ENCODE measurements at places on chromosomes 16 and 17.

- DNase-seq = no peak
These were observed 78.7 kb downstream of the CRISPLD2 start for GRCh38 chr16:84898447-84898846.

DNA sequence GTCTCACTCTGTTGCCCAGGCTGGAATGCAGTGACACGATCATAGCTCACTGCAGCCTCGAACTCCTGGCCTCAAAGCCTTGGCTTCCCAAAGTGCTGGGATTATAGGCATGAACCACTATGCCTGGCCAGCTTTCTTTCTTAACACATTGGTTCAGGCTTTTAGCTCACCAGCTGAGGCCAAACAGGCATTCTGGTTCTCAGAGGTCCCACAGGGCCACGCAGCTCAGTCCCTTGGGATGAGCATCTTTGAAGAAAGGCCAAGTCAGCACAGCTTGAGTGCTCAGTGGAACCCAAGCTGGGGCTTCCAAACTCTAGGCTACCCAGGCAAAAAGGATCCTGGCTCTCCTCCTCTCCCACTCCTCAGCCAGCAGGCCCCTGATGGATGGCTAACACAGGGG, 2.5 kb downstream of the PIK3R5 start:
- no peak for DNase-seq

DNA sequence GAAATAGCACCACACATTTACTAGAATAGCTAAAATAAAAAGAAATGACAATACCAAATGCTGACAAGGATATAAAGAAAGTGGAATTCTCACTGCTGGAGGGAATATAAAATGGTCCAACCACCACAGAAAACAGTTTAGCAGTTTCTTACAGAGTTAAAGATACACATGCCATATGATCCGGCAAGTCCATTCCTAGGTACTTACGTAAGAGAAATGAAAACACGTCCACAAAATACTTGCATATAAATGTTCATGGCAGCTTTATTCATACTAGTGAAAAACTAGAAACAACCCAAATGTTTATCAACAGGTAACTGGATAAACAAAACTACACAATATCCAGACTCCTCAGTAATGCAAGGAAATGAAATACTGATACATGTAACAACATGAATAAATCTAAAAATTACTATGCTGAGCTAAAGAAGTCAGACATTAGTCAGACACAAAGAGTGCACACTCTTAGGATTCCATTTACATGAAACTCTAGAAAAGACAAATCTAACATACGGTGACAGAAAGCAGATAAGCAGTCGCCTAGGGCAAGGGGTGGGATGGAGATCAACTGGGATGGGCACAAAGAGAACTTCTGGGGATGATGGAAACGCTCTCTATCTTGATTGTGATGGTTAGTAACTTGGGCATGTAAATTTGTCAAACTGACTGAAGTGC, 76.4 kb downstream of the SMG6 start:
- no peak for DNase-seq

DNA sequence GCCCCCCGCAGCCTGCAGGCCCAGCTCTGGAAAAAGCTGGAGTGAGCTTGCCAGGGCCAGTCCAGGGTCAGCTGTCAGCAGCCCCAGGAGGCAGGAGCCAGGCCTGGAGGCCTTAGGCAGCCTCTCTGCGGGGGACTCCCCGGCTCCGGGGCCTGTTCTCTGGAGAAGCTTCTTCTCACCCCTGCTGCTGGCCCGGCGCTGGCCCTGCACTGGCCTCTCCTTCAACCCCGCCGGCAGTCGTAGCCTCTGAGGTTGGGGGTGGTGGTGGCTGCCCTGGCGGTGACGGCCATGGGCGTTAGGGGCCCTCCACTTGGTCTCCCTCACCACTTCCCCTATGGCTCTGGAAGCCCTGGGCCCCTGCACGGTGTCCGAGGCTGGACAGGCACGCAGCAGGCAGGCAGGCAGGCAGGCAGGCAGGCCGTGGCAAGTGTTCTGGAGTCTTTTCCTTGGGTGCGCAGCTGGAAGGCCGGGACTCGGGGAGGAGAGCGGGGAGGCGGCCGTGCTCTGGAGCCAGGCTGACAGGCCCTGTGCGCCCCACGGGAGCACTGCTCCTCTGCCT, 2.1 kb downstream of the FOXF1 start:
- no peak for DNase-seq

DNA sequence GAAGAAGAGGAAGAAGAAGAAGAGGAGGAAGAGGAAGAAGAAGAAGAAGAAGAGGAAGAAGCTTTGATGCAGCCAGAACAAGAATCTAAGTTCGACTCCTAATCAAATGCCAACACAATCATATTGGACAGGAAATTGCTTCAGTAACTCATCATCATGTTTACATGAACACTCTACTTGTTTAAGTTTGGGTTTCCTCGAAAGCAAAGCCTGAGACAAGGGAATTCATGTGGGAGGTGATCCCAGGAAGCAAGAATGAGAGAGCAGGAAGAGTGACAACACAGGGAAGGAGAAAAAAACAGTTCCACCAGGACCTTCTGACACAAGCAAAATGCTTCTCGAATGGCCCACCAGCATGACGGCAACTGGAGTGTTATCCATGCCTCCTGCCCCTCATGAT, 279.0 kb downstream of the PMP22 start:
- DNase-seq = no peak

DNA sequence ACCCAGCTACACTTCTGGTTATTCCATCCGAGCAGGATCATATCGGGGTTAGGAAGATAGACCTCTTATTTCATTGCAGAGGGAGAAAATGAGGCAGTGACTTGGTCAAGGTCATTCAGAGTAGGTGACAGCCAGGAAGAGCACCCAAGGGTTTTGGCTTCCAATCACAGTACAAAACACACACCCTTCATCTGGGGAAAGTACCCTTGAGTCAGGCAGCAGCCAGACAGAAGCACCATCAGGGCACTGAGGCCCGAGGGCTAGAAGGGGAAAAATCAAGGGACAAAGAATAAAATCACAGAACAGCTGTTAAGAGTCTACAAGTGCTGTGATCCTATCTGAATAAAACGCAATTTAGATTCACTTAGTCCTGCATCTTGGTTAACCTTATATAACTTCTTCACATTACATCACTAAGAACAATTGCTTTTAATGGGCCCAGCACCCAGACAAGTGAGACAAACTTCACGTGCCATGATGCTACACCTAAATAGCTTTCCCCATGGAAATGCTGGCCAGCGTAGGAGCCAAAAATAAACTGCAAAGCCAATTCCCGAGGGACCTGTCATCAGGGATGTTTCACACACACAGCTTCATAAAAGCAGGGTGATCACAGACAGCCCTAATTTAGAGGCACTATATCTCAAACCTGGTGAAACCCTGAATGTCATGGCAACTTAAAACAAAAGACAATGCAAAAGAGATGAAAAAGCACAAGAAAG, 4.9 kb downstream of the UBE2O start:
- no peak for DNase-seq

GRCh38 chr16:74726716-74727115, 26.1 kb upstream of the MLKL start:
- DNase-seq = peak; percentile 35

Data from Caco-2 (cell line).